ENCODE measurements at places on chromosomes 1 and 21.

GRCh38 chr1:69913977-69914376 lies 291.4 kb downstream of the LRRC40 start:
- DNase-seq, result no peak

- no peak for DNase-seq
Measured at GRCh38 chr1:54934869-54935268, 45.6 kb upstream of the TMEM61 start.

- no peak for DNase-seq
Measured at GRCh38 chr1:2308844-2309243, 80.7 kb downstream of the SKI start.

DNA sequence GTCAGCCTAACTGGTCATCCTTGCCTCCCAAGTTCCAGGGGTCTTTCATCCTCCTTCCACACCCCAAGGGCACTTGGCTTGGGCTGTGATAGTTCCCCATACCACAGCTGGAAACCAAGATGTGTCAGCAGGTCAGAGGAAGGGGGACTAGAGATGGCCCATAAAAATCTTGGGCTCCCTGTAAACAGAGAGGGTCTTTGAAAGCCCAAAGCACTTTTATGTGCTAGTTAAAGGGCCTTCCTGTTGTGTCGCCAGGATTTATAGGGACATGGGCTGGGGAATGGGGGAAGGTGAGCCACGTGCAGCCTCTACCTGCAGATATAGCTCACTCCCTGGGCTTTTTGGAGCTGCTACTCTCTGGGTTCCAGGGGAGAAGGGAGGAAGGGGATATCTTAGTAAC lies 11.9 kb upstream of the UBL4B start:
- DNase-seq, result no peak

DNA sequence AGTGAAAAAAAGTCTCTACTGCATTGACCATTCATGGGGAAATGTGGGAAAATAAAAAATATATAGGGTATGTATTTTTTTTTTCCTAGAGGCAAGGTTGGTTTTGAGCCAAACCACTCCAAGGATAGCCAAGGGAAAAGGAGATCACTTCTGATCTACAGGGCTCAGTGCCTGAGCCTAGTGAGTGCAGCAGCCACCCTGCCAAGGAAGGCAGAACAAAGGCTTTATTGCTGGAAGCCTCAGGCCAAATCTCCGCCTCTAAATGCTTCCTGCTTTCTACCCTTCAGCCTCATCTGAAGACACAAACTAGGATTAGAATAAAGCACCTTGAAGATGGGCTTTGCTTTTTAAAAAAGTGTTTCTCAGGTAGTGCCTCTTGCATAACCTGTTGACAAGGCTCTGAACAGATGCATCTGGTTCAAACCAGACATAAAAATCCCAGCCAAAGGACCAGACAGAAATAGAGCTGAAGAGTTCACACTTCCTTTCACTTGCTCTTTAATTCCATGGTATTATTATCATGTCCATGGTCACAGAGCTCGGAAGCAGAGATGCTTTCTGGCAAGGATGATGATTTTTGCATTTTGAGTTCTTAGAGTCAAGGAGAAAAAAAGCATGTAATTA lies 10.5 kb downstream of the C1orf115 start:
- no peak for DNase-seq

DNA sequence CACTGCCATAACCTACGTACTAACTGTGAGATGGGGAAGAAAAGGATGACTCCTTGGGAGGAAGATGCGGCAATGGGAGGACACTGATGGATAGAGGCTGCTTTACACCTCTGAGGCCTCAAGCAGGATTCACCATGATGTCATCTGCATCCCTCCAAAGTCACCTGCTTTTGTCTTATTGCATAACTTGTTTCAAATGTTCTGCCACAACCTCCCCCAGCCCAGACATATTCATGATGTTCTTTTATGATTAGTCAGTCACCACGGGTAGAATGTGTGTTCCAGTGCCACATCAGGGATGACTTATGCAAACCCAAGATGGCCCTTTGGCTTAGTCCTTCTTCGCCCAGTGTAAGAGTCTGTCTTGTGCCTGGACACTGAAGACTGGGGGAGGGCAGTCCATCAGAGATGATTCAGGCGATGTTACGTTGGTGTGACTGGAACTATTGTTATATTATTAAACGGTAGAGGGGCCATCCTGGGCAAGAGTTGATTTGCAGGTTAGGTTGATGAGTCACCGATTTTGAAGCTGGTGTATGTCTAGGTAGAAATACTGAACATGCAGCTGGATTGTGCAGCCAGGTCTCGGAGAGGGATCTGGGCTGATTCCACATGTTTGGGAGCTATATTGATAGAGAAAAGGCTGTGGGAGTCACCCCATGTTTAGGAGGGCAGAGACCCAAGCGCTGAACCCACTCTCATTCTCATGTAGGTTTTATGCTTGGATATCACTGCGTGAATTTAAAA lies 32.6 kb downstream of the RYR2 start:
- no peak for DNase-seq
